ENCODE measurements at places on chromosomes 11 and 22.

- no peak for DNase-seq
Observed at GRCh38 chr11:94855666-94856065, 87.5 kb downstream of the AMOTL1 start.

DNA sequence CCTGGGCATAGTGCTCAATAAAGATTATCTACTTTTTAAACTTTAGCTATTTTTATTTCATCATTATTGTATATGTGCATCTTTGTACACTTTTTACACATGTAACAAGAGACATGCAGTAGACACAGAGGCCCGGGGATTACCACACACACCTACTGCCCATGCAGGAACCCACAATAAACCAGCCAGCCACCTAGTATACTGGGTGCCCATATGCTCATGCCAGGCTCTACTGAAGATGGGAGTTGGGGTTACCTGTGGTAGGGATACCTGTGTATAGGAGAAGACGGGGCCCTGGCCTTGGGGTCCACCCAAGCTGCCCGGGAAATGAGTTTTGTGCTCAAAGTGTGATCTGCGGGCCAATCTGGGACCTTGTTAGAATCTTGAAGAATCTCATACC, 31.2 kb upstream of the P2RY2 start:
- no peak for DNase-seq

DNA sequence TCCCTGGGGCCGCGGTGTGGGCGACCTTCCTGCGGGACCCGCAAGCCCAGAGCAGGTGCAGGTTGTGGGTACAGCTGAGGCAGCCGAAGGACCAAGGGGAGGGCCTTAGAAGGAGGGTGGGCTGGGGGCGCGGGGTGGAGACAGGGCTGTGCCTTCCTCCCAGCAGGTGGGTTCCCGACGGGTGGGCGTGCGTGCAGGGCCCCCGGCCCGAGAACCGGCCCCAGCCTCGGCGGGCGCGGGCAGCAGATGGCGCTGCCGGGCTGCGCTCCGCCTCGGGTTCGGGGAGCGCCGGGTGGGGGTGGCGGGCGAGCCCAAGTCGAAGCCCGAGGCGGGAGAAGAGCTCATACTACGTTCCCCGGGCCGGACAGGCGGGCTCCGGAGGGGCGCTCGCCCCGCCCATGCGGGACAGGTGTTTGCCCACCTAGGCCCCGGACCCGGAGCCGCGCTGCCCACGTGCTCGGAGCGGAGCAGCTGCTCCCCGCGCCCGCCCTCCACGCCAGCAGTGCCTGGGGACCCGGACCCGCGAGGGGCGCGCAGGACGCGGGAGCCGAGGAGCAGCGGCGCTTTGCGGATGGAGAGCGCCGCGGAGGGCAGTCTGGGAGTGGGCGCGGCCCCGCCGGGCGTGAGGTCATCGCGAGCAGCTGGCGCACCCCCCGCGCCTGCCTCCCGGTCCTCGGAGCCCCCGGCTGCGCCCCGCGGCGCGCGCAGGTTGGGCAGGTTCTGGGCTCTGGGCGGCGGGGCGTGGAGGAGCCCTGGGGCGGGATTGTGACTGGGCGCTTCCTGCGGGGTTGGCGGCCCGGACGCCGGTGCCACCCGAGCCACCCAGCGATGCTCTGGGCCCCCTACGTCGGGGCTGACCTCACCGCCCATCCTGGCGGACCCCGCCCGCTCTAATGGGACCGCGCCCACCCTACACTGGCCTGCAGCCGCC, 25.3 kb downstream of the DUSP8 start:
- DNase-seq, result peak; percentile 44

DNA sequence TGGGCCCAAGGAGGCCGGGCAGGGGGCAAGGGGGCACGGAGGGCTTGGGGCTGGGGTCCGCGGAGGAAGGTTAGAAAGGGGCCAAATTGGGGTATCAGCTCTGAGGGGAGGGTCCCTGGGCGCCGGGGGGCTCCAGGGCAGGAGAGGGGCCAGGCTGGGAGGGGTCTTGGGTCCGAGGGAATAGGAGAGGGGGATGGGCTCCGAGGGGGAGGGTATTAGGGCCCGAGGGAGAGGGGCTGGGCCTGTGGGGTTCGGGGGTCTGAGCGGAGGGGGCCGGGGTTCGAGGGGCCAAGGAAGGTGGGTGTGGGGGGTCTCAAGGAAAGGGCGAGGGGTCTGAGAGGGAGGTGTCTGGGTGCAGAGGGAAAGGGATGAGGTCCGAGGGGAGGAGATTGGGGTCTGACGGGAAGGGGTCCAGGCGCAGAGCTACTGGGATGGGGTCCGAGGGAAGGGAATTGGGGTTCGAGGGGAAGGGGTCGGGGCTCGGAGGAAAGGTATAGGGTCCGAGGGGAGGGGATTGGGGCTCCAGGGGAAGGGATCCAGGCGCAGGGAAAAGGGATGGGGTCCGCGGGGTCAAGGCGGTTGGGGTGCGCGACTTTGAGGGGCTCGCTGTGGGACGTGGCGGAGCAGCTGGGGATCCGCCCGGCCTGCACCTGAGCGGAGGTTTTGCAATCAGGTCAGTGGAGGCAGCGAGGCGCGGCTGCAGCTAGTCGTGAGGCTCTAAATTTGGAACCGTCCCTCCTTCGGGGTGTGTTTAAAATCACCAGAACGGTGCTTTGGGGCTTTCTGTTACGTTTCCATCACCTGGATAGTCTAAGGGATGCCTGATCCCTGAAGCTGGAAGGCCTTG, 728 bp downstream of the CTTN start:
- DNase-seq, result no peak

DNA sequence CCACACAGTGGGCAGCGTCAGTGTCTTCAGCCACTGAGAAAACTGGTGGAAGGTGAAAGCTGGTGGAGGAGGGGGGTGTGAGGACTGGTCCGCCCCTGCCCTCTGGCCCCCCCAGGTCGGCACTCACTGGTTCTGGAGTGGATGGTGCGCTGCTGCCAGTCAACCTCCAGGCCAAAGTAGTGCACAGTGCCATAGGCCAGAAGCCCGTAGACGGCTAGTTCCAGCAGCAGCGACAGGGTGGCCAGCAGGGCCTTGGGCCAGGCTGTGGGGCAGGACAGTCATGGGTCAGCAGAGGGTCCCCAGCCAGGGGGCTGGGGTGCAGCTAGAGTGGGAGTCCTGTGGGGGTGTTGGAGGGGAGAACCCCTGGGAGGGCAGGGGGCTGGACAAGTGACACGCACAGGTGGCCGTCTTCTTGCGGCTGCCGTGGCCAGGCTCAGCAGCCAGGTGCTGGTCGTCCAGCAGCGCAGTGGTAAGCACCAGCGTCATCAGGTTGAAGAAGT, 2.2 kb downstream of the LMF2 start:
- DNase-seq, result no peak

GRCh38 chr11:112771851-112772250, 189.4 kb upstream of the NCAM1 start:
- DNase-seq, result no peak

GRCh38 chr11:121634889-121635288, 182.1 kb upstream of the SORL1-AS1 start:
- no peak for DNase-seq

GRCh38 chr22:44714703-44715350, 12.8 kb downstream of the PRR5 start:
- DNase-seq, result no peak

GRCh38 chr11:103537904-103538502, 428.8 kb downstream of the DYNC2H1 start:
- no peak for DNase-seq

GRCh38 chr22:47439643-47440265, 677.3 kb downstream of the TBC1D22A start:
- no peak for DNase-seq

GRCh38 chr11:79045800-79046304, 395.0 kb downstream of the TENM4 start:
- DNase-seq, result no peak

DNA sequence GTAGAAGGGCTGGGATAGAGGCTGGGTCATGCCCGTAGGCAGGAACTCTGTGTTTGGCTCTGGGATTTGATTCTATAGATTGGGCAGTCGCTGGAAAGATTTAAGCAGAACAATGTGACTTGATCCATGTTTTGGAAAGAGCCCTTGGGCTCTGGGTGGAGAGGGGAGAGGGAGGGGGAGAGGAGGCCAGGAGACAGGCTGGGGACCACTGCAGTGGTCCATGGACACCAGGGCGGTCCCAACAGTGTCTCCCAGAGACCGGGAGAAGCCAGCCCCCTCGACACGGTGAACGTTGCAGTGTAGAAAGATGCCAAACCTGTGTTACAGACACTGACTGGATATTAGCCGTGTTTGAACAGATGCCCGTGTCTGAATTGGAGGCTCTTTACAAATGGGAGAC, 19.5 kb downstream of the PVALB start:
- DNase-seq, result no peak

DNA sequence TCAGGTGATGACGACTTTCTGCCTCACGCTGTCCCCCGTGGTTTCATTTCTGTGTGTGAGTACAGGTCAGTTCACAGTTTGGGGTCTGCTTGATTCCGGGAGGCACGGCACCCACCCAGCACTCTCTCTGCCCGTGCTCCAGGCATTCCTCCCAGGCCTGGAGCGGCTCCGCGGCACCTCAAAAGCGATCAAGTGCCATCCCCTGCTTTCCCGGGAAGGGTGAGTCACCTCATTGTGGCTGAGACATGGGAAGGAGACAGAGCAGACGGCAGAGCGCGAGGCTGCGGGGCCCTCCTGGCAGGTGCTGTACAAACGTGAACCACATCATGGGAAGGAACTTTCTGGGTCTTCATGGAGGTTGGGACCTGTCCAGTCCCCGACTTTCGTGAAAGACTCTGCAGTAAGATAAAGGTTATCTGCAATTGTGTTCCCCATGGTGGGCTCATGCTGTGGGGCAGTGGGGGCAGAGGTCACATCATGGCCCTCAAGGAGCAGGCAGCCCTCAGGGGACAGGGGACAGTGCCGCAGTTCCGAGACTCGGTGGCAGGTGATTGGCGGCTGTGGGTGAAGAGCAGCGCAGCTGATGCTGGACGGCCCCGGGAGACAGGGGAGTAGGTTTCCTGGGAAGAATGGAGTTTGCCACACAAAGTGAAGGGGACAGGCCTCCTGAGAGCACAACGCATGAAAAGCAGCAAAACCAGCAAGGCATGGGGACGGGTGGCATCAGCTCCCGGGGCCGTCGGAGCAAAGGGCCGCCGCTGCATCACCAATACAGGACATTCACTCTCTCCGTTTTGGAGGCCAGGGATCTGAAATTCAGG, 65.3 kb downstream of the CELSR1 start:
- no peak for DNase-seq

DNA sequence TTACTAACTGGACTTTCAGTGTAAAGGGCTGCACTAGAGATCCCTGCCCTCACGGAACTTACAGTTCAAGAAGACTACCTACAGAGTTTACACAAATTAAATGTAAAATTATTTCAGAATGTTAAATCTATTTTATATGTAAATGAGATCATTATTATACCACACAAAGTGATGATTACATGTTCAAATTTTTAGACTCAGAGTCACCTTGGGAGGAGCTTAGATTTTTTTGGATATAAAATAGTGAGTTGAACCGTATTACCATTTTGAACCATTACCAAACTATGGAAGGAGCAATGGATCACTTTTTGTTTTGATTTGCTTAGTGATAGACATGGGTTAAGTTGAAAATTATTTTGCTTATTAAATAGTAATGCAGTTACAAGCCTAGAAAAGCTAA, 1.6 kb downstream of the IPO7 start:
- DNase-seq, result no peak

GRCh38 chr11:61978703-61979661, 11.5 kb upstream of the FTH1 start:
- no peak for DNase-seq

- no peak for DNase-seq
Observed at GRCh38 chr11:128755564-128755963, 61.7 kb downstream of the FLI1 start.

- DNase-seq, result no peak
Observed at GRCh38 chr11:41309111-41309522, 150.3 kb downstream of the LRRC4C start.

- DNase-seq, result no peak
Observed at GRCh38 chr11:110409174-110409573, 20.6 kb upstream of the FDX1 start.

GRCh38 chr22:32858957-32859356, 57.5 kb downstream of the TIMP3 start:
- no peak for DNase-seq

- DNase-seq, result no peak
Observed at GRCh38 chr22:22167791-22168189, 76.8 kb upstream of the VPREB1 start.

GRCh38 chr11:20022363-20023081, 137.8 kb downstream of the DBX1 start:
- no peak for DNase-seq

DNA sequence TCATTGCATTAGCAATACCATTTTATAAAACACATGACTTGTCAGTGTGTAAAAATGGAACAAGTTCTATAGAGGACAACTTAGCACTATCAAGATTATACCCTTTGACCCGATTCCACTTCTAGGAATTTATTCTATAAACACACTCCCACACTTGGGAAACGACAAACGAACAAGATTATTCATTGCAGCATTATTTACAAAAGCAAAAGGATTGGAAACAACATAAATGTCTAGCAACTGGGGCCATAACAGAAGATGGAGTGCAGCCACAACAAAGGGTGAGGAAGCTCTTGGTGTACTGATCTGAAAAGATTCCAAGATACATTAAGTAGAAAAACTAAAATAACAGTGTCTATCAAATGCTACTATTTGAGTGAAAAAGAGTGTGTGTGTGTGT, 2.3 kb upstream of the IRAG1 start:
- no peak for DNase-seq

- no peak for DNase-seq
Observed at GRCh38 chr22:28243539-28243938, 324.5 kb upstream of the PITPNB start.

DNA sequence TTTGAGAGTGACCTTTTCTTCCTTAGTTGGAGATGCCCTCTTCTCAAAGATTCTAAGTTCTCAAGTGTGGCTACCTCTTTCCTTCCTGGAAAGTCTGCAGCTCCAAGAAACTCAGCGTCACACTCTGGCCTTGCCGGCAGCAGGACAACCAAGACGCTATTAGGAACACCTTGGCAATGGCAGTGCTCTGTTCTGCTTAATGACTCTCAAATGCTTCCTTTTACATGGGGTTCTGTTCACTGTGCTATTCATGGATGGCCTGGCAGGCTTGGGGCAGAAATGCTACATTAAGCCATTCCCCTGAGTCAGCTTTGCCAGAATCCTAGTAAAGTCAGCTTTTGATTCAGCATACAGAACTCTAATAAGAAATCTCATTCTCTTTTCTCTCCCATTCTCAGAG, 25.9 kb downstream of the LARGE2 start:
- DNase-seq, result no peak

DNA sequence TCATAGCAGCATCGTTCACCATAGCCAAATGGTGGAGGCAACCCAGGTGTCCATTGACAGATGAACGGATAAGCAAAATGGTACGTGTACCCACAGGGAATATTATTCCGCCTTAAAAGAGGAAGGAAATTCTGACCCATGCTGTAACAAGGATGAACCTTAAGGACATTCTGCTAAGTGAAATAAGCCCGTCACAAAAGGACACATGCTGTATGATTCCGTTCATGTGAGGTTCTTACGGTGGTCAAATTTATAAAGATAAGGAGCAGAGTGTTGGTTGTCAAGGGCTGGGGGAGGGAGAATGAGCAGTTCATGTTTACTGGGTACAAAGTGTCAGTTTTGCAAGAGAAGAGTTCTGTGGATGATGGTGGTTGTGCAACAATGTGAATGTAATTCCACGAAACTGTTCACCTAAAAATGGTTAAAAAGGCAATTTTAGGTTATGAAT, 26.3 kb downstream of the APOL1 start:
- DNase-seq, result no peak

- DNase-seq, result no peak
Observed at GRCh38 chr11:82559609-82560008, 174.1 kb downstream of the FAM181B start.

All from GM18507 (cell line).